Activated T-cell treated with anti-CD3 and anti-CD28 coated beads, Interleukin-2, amount 50 U/mL, for 1 hour (primary cell): ENCODE measurements at places on chromosomes 16 and 17.

DNA sequence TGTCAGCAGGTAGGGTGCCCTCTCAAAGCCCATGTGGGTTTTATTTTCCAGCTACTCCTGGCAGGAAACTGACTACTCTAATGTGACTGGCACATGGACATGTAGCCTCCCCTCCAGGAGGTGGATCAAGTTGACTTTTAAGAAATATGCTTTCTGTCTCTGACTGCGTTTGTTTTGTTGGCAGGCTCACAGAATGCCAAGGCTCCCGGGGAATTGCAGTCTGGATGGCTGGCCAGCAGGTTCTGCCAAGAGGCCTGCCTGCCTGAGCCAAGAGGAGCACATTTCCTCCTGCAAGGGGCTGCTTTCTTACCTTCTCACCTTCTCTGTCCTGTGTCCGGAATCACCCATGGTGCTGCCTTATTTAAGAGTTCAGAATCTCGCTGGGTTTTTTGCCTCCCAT lies 217.3 kb upstream of the ERCC4 start:
- no peak for DNase-seq

- DNase-seq = no peak
Observed at GRCh38 chr16:1612320-1613111, at the start of gene CRAMP1. TSS of gene CRAMP1 (plus strand) at chr16:1612360. CDS start at chr16:1614640, 2,280 bp downstream.

- no peak for DNase-seq
Observed at GRCh38 chr17:34024386-34024785, 230.7 kb upstream of the CCL2 start.

DNA sequence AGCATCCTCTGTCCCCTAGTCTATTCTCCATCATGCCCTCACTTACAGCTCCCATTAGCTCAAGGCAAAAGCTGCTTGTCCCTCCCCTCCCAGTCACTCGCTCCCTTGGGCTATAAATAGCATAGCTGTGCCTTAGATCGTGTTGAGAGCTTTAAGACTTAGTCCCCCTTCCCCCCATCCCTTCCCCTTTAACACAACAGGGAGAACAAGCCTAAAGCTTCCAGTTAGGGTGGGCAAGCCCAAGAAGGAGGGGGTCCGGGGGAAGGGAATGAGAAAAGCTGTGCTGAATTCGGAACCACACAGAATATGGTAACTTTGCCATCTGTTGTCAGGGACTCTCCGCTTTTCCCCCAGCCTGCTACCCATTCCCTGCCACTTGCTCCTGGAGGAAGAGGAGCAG lies 4.9 kb upstream of the HIGD1B start:
- DNase-seq = no peak

DNA sequence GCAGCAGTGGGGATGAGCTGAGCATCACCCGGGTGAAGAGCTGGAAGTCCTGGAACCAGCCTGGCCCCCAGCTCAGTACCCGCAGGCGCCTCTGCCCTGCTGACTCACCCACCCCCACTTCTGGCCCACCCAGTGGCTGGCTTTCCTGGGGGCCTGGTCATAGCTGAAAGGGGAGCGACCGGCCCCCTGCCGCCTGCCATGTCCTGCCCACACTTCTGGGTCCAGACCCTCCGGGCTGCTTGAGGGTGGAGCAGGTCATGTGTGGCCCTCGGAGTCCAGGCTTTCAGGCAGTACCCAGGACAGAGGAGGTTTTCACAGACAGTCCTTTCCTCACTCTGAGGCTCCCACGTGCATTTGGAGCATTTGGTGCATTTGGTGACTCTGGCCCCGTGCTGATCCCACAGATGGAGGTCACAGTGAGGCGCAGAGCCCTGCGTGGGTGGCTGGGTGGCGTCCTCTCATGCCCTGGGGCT lies 7.1 kb upstream of the PIEZO1 start:
- DNase-seq = no peak

DNA sequence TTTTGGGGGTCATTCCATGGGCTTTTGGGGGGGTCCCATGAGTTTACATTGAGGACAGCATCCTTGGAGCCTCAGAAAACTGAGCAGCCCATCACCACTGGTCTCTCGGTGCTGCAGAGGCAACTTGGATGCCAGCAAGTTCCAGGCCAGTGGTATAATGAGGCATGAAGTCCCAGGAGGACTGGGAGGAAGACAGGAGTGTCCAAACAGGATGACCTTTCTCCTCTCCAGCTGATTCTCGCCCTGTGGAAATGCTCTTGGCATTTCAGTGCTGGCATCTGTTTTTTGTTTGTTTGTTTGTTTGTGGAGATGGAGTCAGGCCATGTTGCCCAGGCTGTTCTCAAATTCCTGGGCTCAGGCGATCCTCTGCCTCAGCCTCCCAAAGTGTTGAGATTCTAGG lies 347.6 kb downstream of the SNX29 start:
- no peak for DNase-seq

DNA sequence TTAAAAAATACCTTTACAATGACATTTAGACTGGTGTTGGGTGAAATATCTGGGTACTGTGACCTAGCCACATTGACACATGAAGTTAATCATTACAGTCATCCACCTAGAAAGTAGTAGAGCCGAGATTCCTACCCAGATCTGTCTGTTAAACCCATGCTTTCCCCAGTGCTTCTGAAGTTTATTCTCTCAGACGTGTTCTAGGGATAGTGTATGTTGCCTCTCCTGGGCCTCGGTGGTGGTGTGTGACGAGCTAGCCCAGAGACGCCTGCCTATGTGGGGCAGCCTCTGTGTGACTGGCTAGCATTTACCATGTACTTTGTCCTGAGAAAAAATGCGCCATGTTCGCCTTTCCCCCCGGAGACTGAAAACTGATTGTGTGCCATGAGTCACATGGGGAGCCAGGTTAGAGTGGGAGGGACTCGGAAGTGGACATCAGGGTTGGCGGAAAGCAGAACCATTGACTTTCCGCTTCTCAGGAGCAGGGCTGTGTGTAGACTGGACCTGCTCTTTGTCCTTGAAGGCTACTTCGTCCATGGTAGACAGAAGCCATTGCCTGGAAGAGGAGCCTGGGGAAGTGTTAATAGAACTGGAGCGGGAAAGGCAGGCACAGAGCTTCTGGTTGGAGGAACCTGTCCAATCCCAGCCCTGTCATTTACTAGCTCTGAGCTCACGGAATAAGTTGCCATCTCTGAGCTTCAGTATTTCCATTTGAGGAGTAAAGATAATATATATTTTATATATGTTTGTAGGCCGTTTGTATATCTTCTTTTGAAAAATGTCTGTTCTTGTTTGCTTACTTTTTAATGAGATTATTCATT lies 235.5 kb downstream of the SNX29 start:
- DNase-seq = no peak

DNA sequence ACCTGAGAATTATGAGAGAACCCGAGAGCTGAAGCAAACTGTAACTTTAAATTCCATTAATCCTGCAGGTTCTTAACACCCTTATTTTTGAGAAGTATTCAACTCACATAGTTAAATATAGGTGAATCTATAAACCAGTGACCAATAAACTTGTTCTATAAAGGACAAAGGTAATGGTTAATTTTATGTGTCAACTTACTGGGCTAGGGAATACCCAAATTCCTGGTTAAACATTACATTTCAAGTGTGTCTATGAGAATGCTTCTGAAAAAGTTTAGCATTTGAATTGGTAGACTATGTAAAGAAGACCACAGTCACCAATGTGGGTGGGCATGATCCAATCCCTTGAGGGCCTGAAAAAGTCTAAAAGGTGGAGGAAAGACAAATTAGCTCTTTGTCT lies 99.1 kb downstream of the KCNJ2 start:
- no peak for DNase-seq

- peak; percentile 72 for DNase-seq
Observed at GRCh38 chr16:88455610-88456355, 2.7 kb downstream of the ZFPM1 start.

- peak; percentile 68 for DNase-seq
Observed at GRCh38 chr17:8163978-8164814, 1.4 kb upstream of the VAMP2 start.

DNA sequence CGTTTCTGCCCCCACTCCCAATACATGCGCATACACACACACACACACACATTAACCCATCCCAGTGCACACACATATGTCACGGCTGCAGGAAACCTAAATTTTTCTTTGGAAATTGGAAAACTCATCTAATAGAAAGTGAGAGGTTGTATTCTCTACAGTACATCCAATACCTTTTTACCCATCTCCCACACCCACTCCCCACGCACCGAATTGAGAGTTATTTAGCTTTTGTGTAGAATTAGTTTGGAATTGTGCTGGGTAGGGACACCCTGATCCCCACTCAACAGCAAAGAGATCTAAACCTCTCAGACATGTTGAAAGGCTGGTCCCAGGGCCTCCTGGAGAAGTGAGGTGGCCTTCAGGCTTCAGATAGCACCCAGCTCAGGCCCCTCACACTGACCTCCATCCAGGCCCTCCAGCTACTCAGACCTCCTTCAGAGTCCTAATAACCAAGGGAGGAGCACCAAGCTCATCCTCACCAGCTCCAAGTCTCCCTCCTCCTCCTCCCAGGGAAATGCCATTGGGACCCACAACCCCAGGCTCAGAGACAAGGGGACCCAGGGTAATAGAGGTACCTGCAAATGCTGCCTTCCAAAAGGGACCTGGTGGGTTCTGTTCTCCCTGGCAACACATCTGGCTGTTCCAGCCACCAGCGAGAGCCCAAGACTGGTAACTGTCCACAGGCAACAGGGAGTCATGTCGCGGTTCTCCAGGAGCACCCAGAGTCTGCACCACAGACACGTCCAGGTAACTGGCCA lies 955 bp downstream of the HOXB13 start:
- DNase-seq = no peak

DNA sequence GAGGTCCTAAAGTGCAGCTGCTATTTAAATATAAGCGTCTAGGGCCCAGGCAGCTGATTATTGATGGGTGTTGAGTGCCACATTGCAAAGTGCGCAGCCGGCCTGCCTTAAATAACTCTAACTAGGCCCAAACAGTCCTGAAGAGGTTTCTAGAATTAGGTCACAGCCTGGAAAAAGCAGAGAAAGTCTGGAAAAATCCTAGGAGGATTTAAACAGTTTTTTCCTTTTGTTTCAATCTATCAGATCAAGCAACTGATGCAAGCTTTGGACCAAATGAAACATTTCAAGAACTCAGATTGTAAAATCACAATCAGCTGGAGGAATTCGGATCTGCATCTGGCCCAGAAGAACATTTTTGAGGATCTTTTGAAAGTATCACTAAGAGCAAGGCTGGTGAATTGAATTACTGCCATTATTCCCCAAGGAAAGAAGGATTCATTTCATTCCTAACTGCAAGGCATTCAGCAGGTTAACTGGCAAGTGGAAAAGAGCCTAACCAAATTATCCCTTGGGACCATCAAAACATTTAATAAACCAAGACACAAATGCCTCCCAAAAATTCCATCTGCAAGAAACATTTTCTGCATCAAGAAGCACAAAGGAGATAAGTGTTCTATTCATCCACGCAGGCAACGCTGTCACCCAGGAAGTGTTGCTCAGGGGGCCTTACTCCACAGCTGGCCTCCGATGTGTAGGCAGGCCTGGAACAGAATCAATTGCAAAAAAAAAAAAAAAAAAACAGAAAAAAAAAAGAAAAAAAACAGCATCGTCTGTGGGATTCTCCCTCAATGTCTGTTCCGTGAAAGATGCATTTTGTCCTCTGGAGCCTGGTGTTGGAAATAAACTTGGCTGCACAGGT lies 46.1 kb downstream of the IRX3 start:
- DNase-seq = no peak

GRCh38 chr16:46886764-46887523 lies 2.8 kb downstream of the GPT2 start:
- no peak for DNase-seq

DNA sequence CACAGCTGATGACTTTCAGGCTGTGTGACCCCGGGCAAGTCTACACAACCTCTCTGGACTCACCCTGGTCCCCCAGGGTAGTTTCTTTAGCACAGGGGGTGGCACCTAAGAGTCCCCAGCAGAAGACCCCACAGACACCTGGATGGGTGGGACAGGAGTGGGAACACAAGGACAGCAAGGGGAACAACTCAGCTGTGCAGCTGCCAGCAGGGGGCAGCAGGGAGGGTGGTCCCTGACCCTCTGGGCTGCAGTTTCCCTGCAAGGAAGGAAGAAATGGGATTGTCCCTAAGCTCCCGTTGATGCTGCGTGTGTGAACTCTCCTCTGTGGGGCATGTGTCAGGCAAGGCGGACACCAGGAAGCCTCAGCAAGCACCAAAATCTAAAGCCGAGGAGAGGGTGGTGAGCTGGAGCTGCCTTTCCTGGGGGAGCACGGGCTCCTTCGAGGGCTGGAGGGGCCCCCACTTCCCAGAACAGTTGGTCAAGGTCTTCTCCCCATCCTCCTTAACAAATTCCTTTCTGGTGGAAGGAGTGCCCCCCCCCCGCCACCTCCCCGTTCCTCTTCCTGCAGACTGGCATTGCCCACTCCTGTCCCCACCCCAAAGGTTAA lies 24.1 kb upstream of the CDH5 start:
- peak; percentile 32 for DNase-seq

- no peak for DNase-seq
Observed at GRCh38 chr16:87854053-87854906, 15.0 kb downstream of the SLC7A5 start.

GRCh38 chr16:52557236-52557635 lies 10.3 kb upstream of the TOX3 start:
- no peak for DNase-seq
